Anterior cingulate cortex (tissue), 58 donors: ENCODE measurements at places on chromosomes 2 and 18.

DNA sequence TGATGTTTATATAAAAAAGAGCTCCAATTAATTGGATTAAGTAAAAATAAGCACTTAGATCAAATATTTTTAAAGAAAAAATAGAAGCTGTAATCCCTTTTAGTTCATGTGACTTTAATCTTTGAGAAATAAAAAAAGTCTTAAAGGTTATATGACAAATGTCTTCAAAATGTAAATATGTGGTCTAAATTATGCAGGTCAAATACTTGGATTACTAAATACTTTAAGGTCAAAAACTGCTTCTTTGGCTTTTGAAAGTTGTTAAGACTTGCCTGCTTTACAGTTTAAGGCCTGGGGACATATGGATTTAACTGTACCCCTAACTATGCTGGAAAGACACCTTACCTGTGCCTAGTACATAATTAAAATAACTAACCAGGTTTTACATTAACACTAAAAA lies 15.5 kb upstream of the PDK1 start:
- no peak for DNase-seq

- no peak for DNase-seq
Measured at GRCh38 chr2:22486343-22486742, 898.6 kb upstream of the KLHL29 start.

GRCh38 chr2:74001781-74002504 lies 17.2 kb downstream of the TET3 start:
- DNase-seq = no peak

GRCh38 chr2:8380566-8380965 lies 301.3 kb upstream of the ID2 start:
- no peak for DNase-seq

DNA sequence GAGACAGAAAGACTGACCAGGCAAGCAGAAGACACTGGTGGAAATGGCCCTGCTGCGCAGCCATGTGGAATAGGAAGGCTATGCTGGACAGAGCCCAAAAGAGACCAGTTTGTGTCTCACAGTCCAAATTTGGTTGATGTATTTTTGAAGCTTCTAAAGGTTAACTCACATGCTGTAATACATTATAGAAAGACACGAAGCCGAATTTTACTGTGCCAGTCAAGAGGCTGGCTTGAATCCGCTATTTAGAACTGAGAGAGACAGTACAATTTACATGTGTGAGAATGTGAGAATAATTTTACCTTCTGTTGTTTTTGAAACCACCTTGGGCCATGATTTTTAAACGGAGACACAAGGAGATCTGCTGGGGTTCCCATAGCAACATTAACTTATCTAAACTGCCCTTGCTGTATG lies 113.6 kb downstream of the METTL8 start:
- DNase-seq = no peak

DNA sequence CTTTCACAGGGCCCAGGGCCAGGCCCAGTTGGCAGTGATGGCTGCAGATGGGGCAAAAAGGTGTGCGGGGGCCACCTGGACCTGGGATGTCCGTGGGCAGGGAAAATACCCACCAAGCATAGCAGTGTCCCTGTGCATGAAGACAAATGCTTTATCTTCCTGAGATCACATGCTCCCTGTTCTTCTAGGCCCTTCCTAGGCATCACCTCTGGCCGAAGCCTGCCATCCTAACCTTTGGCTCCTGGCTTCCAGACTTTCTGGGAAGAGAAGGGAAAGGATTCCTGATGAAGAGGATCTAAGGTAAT lies 105.0 kb upstream of the SMAD2 start:
- DNase-seq = no peak

DNA sequence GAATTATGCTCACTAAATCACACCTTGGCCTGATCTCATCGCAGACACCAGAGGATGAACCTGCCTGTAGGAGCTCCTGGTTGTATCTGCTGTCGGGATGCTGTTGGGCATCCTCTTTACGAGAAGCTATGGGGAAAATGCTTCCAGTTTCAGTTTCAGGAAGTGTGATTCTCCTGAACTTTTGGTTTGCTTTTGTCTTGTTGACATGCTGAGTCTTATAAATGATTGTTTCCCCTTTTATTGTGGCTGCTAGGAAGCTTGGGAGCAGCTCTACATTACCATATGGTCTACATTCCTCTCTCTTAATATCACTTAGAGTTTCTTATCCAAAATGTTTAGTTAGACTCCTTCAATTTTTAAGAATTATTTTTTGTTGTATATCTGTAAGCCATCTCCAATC lies 227.5 kb downstream of the MTX2 start:
- DNase-seq = no peak

GRCh38 chr18:2303517-2304238 lies 267.6 kb downstream of the METTL4 start:
- no peak for DNase-seq

DNA sequence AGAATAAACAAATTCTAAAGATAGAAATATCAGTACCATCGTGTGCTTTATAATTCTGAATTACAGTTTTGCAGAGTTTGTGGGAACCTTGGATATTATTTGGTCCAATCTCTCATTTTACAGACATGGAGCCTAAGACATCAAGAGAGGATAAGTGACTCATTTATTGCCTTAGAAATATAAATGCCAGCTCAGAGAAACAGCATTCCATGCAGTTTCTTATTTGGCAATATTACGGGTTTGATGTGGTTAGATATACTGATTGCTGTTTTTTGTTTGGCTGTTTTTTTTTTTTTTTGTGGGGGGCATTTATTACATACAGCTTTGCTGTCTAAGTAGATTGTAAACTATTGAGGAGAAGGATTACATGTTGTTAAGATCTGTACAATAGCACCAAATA lies 1241.1 kb upstream of the LRRTM1 start:
- DNase-seq = no peak

DNA sequence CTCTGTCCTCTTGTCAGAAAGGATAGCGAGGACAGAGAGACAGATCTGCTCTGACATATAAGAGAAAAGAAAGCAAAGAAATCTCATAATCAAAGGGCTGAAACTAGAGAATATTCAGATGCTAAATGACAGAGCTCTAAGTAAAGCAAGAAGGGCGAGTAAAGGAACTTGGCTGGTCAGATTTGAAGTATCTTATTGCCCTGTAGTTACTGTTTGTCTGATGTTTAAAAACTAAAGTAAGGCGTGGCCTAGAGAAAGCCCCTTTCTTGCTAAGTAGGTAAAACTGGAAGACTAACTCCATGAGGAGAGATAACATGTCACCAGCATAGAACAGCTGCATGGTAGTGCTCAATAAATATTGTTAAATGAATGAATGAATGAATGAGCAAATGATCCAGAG lies 70.0 kb downstream of the CRACDL start:
- no peak for DNase-seq

DNA sequence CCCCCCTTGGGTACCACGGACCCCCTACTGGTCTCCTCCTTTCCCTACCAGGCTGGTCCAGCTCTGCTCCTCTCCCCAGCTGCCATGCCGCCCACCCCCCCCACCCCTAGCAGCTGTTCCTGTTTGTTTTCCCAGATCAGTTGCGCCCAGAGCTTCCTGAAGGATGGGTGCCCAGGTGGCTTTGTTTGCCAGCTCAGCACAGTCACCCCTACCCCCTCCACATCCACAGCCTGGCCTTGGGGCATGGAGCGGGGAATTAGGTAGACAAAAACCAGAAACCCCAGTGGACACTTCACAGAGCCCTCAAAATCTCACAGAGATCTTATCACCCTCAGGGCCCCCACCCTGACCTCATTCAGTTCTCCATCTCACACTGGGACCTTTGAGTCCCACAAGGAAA lies 3.7 kb upstream of the CRYBA2 start:
- no peak for DNase-seq

GRCh38 chr2:239721991-239722759 lies 303.0 kb downstream of the NDUFA10 start:
- no peak for DNase-seq

DNA sequence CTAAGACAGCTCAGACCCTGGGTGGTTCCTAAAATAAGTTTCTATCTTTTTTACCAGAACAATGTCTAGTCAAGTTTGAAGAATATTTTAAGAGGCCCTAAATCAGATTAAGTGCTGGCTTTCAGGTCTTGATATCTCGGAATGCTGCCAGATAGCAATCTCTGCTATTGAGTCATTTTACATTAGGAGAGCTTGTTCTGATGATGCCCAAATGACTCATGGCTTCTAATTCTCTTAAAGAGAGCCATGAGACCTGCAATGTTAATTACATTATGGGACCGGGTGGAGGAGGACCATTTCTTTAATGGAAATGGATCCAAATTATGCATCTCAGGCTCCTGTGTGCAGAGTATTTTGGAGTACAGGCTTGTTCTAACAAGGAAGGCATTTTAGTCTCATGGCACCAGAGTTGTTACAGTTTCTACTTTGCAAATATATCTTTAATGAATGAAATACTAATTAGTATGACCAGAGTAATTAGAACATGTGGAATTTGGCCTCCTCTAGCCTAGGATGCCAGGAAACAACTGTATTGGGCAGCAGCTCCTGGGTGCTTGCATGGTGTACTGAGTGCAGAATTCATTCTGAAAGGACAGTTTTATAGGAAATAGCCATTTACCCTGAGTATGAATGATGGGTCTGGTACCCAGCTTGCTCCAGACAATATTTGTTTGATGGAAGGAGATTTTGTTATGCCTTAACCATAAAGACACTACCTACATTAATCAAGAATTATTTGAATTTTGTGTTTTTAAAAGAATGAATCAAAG lies 94.0 kb upstream of the SULT1C3 start:
- DNase-seq = no peak

DNA sequence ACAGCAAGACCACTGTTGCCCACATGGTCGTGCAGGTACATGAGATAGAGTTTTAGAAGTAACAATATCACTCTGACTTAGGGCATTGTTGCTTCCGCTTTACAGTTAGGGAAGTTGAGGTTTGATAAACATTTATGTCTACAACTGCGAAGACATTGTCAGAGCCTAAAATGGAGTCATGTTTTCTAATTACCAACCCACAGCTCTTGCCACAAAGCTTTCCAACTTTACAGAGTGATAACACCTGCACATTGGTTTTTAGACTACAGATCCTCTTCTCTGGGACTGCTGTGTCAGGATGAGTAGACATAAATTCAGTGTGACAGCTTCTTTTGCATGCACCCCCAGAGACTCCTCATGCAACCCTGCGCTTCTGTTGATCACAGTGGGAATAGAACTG lies 119.0 kb downstream of the FEZ2 start:
- DNase-seq = no peak

DNA sequence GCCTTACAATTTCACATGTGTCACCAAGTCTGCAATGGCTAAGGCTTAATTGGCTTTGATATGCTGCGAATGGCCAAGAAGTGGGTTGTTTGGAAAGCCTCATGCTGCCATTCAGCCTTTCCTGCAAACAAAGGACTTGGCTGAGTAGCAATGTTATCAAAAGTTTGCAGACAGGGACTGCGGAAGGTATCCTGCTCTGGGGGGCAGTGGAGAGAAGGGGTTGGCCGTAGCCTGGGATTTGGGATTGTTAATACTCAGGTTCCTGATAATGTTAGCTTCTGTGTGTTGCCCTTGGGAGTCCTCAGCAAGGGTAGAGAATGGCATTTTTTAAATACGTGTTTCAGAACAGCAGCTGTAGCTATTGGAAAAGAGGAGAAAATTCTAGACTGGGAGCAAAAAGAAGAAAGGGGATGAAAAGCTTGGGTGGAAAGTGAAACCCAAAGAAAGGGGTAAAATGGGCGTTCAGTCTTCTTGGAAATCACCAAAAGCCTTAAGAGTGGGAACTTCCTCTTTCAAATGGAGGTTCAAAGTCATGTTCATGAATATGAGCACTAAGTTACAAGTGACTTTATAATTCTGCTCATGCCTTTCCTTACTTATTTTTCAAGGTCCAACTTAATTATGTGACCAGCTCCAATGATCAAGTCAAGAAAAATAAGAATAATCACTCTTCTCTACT lies 325.1 kb downstream of the RNF144A start:
- no peak for DNase-seq

GRCh38 chr18:48791636-48792105 lies 159.1 kb downstream of the SMAD7 start:
- no peak for DNase-seq

GRCh38 chr2:46634905-46635304 lies 155.5 kb downstream of the TMEM247 start:
- no peak for DNase-seq

DNA sequence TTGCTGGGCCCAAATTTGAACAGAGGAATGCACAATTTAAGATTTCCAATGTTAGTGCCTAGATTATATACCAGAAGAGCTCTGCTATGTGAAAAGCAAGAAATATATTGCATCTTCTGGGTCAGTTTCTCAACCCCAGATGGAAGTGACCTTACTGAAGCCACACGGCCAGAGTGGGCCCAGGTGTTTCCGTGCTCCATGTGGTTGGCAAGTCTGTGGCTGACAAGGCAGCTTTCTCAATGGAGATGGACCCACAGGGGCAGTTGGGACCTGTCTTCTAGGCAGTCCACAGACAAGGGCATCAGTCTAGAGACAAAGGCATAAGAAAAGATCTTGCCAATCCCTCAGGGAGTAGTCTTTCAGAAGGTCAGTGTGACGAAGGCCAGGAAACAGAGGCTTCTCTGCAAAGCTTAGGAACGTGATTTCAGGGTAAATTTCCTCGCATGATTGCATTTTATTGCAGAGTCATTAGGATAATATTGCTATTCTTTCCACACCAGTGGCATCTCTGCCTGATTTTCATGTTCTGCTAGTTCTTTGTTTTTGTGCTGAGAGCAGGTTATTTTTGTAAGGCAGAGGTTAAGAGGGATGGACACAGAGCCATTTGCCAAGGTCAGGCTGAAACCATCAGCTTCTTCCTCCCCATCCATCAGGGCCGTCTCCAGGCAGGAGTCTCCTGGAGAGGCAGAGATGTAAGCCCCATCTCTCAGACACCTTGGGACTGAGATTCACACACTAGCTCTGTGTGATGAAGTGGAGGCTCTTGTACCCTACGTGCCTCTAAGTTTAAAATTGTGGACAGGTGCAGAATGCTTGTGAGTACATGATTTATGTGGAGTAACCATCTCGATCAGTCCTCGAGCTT lies 202.1 kb downstream of the ANKRD30B start:
- no peak for DNase-seq

DNA sequence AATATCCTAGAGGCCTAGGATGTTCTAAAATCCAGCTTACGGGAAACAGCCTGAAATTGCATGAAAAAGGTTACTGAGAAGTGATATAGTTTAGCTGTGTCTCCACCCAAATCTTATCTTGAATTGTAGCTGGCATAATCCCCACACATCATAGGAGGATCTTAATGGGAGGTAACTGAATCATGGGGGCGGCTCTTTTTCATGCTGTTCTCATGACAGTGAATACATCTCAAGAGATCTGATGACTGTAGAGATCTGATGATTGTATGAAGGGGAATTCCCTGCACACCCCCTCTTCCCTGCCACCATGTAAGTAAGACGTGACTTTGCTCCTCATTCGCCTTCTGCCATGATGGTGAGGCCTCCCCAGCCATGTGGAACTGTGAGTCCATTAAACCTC lies 385.6 kb upstream of the ID2 start:
- no peak for DNase-seq

- no peak for DNase-seq
Measured at GRCh38 chr2:130787841-130788240, 32.5 kb downstream of the AMER3 start.

GRCh38 chr2:10919410-10919770 lies 7.7 kb downstream of the KCNF1 start:
- DNase-seq = no peak

GRCh38 chr2:86055314-86055713 lies 50.4 kb downstream of the POLR1A start:
- no peak for DNase-seq
